IPS DF 19.7 (cell line): ENCODE measurements at places on chromosomes 7 and 10.

GRCh38 chr10:89645742-89646172 is 715 bp upstream of the PANK1 start:
- DNase-seq = no peak

- DNase-seq = no peak
Measured at GRCh38 chr10:6300106-6300783, 97.5 kb downstream of the PFKFB3 start.

DNA sequence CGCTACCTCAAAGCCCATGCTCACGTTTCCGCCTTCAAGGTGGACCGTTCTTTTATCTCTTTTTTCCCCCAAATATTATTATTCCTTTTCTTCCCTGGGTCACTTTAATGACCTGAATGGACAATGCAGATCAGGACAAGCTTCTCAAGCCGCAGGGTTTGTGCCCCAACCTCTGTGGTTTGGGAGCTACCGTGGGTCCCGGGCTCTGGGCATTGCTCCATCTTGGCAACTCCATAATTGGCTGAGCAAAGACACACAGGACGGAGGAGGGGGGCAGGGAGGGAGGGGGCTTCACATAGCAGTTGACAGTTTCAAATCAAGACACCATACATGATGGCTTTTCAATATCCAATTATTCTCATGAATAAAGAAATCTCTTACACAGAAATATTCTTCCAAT is 308.1 kb upstream of the FZD8 start:
- no peak for DNase-seq

- no peak for DNase-seq
Measured at GRCh38 chr10:85542936-85543730, 823.5 kb downstream of the GRID1 start.

DNA sequence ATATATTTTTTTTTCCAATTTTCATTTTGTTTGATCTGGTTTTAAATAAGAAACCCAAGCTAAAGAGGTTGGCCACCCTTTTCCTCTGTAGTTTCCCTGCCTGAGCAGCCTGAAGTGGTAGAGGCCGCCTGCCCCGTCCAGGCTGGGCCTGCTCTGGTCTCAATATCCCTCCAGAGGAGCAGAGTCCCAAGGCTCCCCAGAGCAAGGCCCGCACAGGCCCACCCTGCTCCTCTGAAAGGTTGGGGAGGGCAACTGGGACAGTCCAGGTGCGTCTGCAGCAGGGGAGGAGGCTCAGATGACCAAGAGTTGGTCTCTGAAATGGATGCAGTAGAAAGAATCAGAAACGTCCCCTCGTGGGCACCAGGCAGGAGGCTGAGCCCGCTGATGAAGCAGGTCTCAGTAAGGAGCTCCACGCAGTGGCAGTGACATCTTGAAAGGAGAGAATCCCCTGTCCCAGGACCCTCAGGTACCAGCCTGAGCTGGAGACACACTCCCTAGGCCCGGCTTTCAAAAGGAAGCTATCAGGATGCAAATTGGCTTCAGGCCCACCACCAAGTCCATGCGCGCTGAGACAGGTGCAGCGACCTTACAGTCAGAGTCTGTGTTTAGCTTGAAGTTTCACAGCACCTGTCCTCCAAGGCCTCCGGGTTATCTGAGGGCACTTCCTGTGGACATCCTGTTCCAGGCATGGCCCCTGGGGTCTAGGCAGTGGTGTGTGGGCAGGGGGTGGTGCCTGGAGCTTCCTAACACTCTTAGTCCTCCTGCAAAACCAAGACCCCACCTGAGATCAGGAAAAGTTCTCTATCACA is 37.7 kb downstream of the EN2 start:
- DNase-seq = no peak

- DNase-seq = peak; percentile 7
Measured at GRCh38 chr10:12130237-12130872, 878 bp downstream of the SEC61A2 start.

DNA sequence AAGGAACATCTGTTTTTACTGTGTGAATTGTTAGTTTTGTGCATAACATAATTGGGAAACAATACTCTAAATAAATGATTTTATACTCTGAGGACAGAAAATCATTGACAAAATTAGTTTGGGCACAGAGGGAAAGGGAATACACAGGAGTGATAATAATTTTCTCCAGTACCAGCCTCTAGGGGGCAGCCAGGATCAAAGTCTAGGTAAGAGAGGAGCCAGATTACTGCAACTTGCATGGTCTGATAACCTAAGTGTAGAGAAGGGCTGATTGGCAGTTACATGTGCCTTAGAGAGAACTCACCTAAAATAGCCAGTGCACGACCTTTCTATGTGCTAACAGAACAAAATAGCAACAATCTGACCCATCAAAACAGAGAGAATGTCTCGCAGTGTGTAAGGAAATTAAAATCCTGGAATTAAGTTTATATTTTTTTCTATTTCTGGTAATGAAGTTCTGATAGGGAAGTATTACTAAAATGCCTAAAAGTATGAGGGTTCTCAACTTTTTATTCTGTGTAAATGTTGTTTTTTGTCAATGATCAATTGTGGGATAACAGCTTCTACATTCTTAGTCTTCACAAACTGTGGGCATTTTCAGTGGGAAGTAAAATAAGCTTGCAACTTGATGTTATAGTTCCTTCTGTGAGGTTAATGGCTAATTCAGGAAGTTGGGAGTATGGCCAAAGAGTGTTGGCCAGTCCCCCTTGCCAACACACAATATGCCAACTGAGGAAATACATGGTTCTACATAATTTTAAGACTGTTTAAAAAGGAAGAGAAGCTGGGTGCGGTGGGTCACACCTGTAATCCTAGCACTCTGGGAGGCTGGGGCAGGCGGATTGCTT is 66.4 kb downstream of the EXOC6 start:
- DNase-seq = peak; percentile 54

DNA sequence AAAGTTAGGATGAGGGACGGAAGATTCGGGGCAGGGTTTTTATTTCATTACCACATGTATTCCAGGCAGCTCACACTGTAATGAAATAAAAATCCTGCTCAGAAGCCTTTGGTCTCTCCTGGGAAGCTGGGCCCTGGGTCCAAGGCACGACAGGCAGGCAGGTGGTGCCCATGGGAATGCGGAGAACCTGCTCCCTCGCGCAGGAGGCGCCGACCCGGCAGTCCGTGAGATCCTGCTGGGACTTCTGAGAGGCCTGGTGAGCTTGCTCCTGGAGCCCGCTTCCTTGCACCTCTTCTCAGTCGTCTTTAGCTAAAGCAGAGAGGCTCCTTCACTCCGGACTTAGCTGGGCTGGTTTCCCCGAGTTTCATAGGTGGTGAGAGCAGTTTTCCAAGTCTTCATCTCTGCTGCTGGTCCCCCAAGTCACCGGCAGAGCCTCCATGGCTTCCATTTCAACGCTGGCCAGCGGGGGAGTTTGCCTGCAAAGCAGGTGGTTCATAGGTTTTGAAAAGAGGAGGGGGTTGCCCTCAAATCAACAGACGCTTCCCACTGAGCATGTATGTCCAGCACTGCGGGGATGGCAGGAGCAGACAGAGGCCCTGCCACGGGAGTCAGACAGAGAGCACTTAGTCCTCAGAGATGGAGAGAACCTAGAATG is 24.5 kb downstream of the IL15RA start:
- DNase-seq = no peak

DNA sequence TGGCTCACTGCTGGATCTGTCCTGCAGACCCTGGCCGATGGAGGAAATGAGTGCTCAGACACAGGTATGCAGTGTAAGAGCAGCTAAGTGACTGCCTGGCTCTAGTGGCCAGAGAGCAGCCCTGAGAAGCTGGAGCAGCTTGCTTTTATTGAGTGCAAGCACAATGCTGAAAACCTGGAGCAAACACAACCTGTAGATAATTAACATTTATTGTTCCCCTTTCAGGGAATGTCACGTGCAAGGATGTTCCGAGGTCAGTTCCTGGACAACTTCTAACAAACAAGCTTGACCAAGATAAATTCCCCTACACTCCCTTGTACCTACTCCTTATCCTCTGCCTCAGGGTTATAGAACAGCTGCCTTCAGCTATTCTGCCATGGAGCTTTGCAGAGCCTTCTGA is 31.3 kb downstream of the DDC start:
- DNase-seq = no peak

DNA sequence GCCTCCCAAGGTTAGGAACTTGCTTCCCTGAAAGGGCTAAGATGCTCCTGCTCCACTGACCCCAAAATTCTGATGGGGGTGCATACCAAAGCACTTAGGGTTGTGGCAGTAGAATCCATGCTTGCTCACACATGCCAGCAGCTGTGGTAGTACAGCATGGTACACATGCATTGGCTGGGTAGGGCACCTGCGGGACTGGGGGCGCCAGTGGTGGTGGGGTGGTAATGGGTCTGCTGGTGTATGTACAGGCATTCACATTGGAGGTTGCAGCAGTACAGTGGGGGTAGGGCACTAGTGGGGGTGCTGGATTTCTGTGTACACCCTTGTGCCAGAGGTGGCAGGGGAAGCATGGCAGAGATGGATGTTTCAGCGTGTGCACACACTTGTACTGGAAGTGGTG is 72.3 kb upstream of the TAS2R16 start:
- DNase-seq = no peak

DNA sequence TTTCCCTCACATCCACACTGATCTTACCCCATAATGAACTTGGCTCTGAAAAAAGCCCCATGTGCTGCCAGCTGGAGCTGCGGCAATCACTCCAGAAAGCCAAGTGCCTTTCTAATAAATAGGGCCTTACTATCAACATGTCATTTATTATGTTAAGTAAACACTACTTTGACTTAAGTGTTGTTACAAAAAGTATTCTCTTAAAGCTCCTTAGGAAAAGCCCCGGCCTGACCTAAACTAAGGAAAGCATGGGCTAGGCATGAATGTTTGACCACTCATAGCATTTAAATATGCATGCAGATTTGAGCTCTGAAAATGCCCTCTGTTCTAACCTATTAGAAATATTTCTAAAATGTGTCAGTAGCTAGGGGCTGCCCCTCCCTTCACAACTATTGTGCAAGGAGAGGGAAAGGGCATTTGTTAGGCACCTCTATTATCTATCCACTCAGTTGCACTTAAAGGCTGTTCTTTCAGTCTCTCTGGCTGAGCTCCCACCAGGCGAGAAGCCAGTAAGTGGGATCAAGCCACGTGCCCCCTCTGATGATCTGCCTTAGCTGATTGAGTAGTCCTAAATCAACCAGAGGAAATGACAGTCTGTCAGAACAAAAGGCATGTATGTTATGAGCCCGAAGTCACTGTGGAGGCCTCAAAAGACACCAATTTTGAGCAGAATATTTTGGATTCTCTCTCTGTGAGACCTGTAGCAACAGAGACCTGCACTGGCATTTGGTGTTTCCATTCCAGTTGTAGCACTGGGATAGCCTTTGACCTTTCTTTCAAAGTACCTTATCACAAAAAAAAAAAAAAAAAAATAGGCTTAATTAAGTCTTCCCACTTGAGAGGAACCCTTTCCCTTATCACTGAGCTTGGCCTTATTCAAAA is 77.1 kb downstream of the ITGB8 start:
- DNase-seq = no peak

DNA sequence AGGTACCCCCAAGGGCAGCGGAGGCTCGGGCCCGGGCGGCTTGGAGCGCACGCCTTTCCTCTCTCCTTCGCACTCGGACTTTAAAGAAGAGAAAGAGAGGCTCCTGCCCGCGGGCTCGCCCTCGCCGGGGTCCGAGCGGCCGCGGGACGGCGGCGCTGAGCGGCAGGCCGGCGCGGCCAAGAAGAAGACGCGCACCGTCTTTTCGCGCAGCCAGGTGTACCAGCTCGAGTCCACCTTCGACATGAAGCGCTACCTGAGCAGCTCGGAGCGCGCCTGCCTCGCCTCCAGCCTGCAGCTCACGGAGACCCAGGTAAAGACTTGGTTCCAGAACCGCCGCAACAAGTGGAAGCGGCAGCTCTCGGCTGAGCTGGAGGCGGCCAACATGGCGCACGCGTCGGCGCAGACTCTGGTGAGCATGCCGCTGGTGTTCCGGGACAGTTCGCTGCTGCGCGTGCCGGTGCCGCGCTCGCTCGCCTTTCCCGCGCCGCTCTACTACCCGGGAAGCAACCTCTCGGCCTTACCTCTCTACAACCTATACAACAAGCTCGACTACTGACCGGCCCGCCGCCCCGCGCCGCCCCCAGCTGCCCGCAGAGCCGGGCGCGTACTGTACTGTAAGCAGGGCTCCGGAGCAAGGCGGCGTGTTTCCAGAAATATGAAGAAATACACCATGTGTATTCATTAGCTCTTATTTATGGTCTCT is 1.8 kb downstream of the HMX2 start:
- DNase-seq = no peak

GRCh38 chr7:99008181-99008631 is 129.9 kb downstream of the TRRAP start:
- no peak for DNase-seq

- no peak for DNase-seq
Measured at GRCh38 chr10:78617631-78618030, 451.1 kb upstream of the ZMIZ1 start.

DNA sequence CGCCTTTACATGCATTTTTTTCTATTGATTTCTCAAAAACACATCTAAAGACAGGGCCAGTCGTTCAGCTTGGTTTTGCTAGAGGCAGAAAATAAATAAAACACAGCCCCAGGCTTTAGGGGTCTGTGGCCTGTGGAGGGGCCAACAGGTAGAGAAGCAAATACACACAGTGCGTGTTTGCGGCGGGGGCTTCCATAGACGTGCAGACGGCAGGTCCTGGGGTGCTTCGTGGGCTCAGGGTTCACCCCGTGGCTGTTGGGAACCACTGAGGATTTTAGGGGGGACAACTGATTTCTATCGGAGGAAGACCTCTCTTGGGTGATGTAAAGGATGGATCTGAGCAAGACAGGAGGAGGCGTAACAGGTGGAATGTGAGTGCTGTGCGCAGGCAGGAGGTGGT is 445.7 kb upstream of the FOXK1 start:
- no peak for DNase-seq

DNA sequence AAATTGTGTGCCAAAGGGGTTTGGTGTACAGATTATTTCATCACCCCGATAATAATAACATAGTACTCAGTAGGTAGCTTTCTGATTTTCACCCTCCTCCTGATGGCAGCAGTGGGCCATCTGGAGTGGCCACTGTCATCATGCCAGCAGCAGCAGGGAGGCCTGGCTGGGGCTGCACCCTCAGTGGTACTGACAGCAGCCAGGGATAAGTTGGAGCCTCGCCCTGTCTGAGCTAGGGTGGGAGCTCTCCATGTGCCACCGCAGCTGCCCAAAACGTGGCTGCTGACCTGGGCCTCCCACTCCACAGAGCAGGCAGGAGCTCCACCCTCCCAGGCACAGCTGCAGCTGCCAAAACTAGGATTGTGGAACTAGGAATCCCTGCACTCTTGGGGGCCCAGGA is 700.8 kb upstream of the KCND2 start:
- no peak for DNase-seq

GRCh38 chr7:30225863-30226613 is 58.4 kb upstream of the ZNRF2 start:
- no peak for DNase-seq

DNA sequence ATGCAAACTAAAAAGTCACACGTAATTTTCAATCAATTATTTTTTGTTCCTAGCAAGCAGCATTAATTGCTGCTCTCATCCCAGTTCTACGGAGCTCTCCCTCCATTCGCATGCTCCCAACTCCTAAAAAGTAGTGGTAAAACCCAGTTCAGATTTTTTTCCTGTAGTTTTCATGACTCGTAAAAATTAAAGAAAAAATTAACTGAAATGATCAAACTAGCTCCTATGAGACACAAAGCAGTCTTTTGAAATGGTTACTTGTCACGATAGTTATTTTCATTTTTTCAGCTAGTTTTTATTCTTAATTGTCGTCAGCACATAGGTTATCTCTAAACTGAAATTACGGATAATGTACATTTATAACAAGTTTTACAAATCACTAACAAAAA is 1.8 kb downstream of the HNRNPA2B1 start:
- DNase-seq = no peak
